ENCODE measurements at places on chromosomes 2 and 18.

- no peak for DNase-seq
Measured at GRCh38 chr2:44983836-44984604, 25.2 kb downstream of the SIX2 start.

DNA sequence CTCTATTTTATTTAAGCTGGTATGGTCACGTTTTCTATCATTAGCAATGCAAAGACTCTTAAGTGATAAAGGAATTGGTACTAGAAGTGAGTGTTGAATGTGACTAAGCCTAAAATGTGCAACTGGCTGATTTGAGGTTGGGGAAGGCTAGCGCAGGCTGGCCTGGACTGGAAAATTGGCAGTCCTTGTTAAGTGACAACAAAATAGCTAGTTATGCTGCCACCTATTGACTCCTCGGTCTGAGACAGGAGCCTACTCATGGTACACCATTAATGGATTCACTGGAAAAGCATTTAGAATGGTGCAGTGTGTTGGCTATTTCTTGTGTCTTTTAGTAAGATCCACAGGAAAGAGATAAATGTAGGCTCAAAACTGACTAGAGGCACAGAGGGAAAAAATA is 5.7 kb upstream of the WIPF1 start:
- no peak for DNase-seq

DNA sequence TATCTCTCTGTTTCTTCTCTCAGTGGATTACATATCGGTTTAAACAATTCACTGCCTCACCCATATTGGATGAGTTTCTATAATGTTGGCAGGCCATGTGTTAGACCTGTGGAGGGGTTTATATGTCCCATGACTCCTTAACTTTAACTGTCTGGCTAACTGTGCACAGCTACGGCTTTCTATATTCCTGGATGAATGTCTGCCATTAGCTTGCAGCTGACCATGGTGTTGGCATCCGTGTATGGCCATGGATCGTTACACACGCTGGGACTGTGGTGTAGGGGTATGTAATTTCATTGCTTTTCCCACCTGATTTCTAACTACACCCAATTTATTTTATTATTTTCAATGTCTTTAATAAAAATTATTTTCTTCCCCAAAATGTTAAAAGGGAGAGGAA is 3.3 kb upstream of the TANC1 start:
- DNase-seq, result no peak

- DNase-seq, result no peak
Measured at GRCh38 chr2:45804987-45805755, 153.7 kb downstream of the PRKCE start.

GRCh38 chr2:156110890-156111289 is 221.6 kb downstream of the NR4A2 start:
- DNase-seq, result no peak
